ENCODE measurements at places on chromosomes 2 and 18. TPM values are rescaled to one million over a fixed set of nuclear protein-coding genes. Genes with fewer than 3 reads are reported as not detected.
A peak's percentile ranks its signal among the peaks of the same experiment; 100 is the strongest.

RFTN2 gene
- total RNA-seq, result 5.5 TPM

GRCh38 chr2:224025874-224026273 lies 13.2 kb downstream of the SERPINE2 start:
- DNase-seq, result no peak

GRCh38 chr2:152114366-152114765 lies 15.5 kb upstream of the CACNB4 start:
- DNase-seq, result no peak

- no peak for DNase-seq
Observed at GRCh38 chr18:45463451-45463850, 151.8 kb upstream of the SLC14A2 start.

DNA sequence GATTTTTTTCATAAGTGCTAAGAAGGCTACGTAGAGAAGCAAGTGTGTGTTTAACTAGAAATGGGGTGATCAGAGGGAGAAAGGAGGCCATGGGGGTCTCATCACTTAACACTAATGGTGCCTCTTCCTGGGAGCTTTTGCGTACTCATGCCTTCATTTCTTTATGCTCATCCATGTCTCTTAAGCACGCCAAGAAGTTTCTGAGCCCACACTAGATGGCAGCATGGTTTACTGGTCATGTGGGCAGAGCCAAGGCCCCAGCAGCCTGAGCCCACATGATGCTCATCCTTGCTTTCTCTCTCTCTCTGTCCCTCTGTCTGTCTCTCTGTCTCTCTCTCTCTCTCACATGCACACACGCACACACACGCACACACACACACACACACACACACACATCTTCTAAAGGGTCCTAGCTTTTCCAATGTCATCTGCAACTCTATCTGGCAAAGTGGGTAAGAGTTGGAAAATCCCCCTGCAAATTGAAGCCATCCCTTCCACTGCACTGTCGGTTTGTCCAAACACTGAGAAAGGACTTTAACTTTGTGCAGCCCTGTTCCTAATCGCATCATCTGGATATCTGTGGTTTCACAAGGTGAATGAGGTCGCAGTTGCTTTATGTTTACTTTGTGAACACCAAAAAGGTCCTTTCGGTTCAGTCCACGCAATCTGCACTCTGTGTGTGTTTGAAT lies 137.1 kb upstream of the CCDC68 start:
- DNase-seq, result peak; percentile 45

DNA sequence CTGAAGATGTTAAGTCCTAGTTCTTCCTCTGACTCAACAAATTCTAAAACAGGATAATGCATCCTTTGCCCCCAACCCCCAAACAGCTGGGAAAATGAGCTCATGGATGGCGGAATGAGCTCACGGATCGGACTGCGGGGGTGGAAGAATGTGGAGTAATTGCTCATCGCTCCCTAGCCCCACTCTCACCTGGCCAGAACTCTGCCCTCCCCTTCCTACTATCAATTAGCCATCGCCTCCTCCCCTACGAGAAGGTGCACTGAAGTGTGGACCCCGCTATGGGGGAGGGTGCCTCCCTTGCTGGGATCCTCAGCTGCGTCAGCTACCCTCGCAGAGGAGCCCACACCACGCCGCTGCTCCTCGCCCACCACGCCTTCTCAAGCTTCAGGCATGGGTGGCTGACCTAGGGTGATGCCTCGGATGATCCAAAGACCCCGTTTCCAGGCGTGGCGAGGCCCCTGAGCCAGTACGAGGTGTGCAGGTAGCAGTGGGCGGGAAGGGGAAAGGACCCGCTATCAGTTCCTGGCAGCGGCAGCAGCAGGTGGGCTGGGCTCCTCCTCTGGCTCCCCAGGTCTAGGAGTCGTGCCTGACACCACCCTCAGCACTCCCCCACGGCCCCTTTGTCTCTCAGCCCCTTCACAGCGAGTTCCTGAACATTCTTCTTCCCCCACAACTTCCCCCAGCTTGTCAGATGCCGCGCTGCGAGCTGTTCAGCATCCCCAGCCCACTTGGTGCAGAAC lies 82.1 kb upstream of the POMC start:
- no peak for DNase-seq

DNA sequence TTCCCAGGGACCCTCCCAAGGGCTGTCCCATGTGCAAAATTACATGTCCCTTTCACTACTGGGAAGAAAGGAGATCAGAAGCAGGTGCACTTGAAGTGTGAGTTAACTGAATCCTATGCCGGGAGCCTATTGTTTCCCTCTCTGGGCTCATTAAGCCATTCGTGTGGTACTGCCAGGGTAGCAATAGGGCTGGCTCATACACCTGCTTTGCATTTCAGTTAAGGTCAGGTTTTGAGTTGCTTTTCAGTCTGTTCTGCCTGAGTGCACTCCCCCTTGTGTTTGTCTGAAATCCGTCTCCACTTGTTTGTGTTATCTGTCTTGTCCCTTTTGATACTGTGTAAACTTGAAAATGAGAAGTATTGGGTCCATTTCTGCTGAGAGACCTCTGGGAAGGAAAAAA lies 1232.6 kb upstream of the NRXN1 start:
- DNase-seq, result no peak

GRCh38 chr2:190970873-190971506 lies 43.0 kb downstream of the STAT1 start:
- DNase-seq, result no peak

RAB6C gene
- 0.23 TPM for total RNA-seq

GRCh38 chr18:75790796-75791195 lies 363.3 kb upstream of the SMIM21 start:
- no peak for DNase-seq
